Esophagus squamous epithelium (tissue), 5 donors: ENCODE measurements at places on chromosomes 16 and 17.

DNA sequence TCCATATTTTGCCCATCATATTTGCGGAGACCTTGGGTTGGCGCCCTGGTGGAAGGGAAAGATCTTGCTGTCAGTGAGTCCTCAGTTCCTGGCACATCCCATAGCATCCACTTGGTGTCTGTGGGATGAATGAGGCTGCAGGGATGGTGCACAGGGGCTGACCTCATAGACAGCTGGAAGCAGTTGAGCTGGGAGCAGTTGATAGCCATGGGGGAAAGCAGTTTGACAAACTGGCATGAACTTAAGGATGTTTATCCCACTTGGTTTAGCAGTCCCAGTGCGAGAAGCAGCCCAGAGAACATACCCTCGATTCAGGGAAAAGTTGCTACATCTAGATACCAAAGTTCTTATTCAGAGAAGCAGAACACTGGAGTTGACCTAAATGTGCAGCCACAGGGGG is 80.7 kb downstream of the SNX29 start:
- DNase-seq = no peak

DNA sequence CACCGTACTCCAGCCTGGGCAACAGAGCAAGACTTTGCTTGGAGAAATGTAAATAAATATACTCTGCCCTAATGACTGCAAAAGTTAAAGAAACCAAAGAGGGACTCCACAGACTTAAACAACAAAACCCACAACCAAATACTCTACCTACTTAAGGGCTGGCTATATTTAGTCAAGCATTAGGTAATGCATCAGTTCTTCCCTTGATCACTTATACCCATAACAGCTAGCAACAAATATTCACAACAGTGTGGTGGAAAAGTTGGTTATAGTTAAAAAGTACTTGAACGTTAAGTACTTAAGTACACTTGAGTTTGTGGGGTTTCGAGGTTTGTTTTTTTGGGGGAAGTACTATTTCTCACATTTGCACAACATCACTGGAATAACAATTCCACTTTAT is 5.4 kb upstream of the HEXIM2 start:
- DNase-seq = no peak

- DNase-seq = no peak
These were observed 30.5 kb downstream of the GINS3 start for GRCh38 chr16:58422809-58423208.

GRCh38 chr17:37489197-37490001 is at the start of gene DUSP14:
DUSP14 (plus strand) TSS chr17:37489891; CDS start chr17:37512273, 22,382 bp downstream.
- DNase-seq = no peak

GRCh38 chr16:67040166-67040565 is 11.2 kb downstream of the CBFB start:
- DNase-seq = no peak

DNA sequence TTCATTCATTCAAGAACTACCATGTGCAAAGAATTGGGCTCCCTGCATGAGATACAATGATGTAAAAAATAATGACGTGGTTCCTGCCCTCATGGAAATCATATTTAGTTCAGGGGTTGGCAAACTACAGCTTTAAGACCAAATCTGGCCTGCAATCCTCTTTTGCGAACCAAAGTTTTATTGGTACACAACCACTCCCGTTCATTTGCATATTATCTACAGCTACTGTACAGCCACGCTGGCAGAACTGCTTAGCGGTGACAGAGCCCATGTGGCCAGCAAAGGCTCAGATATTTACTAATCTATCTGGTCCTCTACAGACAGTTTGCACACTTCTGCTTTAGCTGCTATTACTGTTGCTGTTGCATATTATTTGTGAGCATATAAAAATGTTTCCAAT is 167.7 kb downstream of the XYLT1 start:
- no peak for DNase-seq

- DNase-seq = no peak
These were observed 7.7 kb upstream of the SP2 start for GRCh38 chr17:47888293-47888692.

DNA sequence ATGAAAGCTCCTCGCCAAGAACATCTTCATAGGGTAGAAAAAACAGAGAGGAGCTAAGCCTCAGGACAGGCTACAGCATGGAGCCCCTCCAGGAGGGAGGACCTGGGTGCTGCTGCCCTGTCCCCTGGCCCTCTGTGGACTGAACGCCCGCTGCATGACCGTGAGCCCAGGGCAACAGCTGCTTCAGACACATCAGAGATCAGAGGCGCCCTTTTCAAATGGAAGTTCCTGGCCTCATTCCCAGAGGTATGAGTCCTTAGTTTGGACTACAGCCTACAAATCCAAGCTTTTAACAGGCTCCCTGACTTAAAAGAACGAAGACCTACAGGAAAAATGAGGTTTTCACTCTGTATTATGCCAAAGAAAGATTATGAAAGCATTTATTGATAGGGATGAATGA is 48.5 kb downstream of the ZNF18 start:
- no peak for DNase-seq

DNA sequence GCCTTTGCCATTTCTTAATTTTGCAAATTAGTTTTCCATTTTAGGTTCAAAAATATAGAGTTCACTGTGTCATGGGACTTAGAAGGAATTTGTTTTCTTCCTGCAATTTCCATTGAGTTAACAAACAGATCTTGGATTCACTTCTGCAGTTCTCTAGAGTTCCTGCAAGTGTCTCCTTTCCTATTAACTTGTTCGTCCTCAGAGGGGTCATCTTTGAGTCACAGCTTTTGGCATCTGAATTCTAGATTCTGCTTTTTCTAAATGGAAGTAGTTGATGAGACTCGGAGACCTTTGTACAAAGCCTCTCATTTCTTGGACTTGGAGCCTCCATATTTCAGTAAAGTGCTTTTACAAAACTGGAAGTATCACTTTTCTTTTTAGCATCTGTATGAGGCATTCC is 323.3 kb downstream of the BCAS3 start:
- no peak for DNase-seq
